ENCODE measurements at places on chromosomes 4 and X.

- no peak for DNase-seq
Observed at GRCh38 chr4:169293343-169294176, 22.8 kb upstream of the SH3RF1 start.

- DNase-seq: no peak
Observed at GRCh38 chr4:8198206-8198905, 734 bp upstream of the SH3TC1 start.

- DNase-seq: no peak
Observed at GRCh38 chrX:19602866-19603622, 87.7 kb upstream of the MAP3K15 start.

DNA sequence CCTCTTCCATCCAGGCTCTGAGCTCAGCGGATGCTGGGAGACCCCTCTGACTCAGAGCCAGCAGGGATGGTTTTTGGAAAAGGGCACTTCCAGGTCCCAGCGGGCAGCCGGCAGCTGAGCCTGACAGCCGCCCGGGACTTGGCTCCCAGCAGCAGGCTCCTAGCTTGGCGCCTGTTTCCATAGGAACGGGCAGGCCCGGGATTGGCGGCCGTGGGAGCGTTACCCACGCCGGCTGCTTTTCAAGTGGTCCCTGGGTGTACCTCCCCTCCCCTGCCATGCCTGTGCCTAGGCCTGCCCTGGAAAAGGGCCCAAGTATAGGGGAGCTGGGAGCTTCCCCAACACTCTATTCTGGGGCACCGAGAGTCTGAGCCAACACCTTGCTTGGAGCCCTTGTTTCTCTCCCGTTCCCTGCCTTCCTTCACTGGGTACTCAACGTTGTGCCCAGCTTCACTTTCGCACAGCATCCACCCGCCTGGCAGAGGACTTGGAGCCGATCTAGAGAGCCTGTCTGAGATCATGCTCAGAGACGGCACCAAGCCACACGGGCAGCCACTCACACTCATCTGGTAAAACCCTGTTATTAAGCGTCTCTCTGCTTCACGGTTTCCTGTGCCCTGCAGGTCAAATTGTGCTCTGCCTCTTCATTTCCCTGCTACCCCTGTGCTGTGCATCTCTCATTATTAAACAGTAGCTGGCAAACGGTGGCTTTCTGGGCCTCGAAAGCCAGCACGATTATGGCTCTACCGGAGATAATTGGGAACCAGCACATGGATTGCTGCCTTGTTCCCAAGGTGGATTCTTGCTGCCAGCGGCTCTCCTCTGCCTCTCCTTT is 521.5 kb downstream of the BCOR start:
- DNase-seq: no peak

DNA sequence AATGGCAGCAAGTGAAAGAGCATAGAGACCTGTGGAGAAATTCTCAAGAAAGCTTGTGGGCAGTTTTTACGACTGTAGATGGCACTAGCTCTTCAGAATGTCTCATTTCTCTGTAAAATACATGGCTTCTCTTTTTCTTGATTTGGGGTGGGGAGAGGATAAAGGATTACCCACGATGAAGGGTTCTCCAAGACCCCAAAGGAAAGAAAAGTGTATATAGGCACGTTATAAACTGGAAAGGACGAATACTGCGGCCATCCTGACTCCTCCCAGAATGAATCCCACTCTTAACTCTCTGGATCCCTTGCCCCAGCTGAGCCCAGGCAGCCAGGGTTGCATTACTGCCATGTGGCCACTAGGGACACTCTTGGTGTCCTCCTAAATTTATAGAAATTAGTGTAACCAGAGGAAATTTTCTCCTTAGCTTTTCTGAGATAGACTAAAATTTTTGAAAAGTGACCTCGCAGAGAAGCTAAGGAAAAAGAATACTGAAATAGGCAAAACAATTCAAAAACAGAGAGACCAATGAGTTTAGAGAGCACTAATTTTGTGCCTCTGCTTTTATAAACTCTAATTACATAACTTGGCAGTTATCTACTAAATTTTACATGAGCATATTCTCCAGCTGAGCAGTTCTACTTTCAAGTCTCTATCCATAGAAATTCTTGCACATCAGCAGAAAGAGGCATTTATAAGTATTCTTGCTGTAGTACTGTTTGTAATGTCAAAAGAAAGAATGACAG is 37.8 kb upstream of the PCDH19 start:
- peak; percentile 10 for DNase-seq

- peak; percentile 53 for DNase-seq
Observed at GRCh38 chr4:179867300-179867878, 2375.8 kb upstream of the TENM3 start.

DNA sequence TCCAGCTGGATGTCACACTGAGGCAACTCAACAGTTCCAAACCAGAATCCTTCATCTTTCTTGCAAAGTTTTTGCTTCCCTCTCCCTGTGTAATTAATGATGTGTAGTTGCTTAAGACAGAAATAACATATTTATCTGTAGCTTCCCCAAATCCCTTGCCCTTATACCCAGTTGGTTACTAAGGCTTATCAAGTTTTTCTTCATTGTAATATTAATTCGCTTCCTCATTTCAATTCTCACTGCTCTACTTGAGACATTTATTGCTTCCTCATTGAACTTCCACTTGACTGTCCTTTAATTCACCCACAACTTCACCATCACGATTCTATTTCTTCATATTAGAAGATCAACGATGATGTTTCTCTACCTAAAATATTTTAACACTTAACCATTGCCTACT is 386.6 kb upstream of the CPEB2 start:
- no peak for DNase-seq

GRCh38 chr4:37440501-37440900 is 196.0 kb downstream of the NWD2 start:
- no peak for DNase-seq

GRCh38 chrX:65997978-65998717 is 41.7 kb downstream of the VSIG4 start:
- no peak for DNase-seq

- DNase-seq: no peak
Observed at GRCh38 chrX:110462957-110463356, 104.3 kb downstream of the RTL9 start.

GRCh38 chr4:122997463-122998101 is 75.2 kb upstream of the NUDT6 start:
- no peak for DNase-seq

DNA sequence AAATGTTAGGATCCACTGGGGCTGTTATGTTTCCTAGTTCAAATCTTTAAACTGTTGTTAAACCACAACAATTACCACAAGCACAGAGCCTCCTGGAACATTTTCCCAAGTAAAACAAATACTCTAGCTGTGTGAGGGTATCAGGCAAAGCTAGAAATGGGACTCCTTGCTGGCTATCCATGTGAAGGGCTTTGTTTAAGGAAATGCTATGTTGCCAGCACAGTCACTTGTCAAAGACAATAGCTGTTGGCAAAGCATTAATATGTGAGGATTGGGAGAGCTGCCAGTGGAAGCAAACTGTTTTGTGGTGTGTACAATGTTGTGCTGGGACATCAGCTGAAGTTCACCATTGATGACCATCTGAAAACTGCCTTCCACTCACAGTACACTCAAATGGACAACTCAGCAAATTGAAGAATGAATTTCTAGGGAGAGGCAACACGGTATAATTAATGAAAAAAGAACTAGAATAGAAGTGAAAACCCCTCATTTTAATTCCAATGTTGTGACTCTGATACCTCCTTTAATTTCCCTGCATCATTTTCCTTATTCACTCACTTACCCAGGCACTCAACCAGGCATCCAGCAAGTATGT is 100.8 kb downstream of the ANXA3 start:
- DNase-seq: no peak

Measured in renal cortex interstitium (tissue), 15 donors.